NCI-H1105 treated with DMSO at 0.1 percent for 48 hours (cell line): ENCODE measurements at places on chromosomes 6 and 20.

DNA sequence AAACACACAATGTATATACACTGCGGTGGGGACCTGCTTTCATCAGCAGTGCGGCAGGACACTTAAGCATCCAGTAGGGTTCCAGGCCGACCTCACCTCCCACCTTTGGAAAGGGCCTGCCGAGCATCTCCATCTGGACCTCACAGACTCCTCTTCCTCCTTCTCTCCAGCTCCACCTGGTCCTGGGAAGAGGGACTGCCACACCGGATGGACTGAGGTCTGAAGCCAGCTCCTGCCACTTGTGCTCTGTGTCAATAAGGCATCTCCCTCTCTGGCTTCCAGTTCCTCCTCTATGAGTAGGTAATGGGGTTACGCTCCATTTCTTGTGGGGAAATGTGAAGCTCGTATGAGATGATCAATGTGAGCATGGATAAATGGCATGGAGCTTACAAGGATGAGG, 19.1 kb upstream of the NNAT start:
- no peak for DNase-seq

- no peak for DNase-seq
Observed at GRCh38 chr6:9507136-9507895, 907.6 kb downstream of the TFAP2A start.

DNA sequence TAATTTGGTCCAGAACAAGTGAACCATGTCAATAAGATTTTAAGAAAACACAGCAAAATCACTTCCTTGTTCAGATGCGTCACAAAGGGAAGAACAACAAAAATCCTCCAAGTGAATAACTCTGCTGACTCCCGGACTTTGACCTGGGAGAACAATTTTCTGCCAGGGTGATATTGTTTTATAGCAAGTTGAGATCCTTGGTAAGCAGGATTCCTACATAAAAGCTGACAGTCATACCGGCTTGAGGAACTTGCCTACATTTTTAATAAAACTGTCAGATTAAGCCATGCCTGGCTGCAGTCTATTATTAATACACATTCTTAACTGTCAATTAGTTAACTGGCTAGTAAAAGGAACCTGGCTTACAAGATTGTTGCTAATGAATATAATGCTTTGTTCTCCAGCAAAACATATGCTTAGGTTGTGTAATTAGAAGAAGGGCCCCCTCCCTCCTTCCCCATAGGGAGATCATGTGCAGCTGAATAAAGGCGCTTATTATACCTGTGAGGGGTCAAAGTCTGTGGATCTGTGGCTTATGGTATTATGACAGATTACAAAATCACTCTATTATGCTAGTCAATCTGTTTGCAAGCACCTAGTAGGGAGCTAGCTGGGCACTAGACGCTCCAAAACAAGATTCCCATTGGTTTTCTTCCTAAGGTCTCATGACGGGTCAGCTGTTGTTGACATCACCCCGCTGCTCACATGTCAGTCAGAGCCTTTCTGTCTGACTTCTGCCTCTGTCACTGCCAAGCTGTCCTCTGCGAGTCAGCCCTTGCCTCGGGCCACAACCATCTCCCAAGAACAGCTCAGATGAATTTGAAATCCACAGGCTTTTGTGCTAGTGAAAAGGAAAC, 44.6 kb upstream of the SEC63 start:
- DNase-seq, result peak; percentile 22

DNA sequence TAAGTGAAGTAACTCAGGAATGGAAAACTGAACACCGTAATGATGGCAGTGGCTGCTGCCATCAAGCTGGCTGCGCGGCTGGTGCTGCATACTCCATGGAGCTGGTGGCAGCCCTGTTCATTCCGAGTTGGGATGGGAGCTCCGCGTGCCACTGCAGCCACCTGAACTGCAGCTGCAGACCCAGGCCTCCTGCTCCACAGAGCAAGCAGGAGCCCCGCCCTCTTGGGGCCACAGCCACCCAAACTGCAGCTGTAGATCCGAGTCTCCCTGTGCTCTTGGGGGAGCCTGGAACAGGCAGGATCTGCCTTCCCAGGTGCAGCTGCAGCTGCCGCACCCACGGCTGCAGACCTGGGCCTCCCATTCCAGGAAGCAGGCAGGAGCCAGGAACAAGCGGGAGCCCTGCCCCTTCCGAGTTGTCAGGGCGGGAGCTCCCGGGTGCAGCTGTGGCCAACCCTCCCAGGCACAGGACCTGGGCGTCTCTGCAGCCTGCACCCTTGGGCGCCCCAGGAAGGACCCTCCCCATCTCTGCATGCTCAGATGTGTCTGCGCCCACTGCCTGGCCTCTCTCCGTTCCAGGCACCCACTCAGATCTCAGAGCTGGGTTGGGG, 120.2 kb downstream of the GMPR start:
- DNase-seq, result no peak

DNA sequence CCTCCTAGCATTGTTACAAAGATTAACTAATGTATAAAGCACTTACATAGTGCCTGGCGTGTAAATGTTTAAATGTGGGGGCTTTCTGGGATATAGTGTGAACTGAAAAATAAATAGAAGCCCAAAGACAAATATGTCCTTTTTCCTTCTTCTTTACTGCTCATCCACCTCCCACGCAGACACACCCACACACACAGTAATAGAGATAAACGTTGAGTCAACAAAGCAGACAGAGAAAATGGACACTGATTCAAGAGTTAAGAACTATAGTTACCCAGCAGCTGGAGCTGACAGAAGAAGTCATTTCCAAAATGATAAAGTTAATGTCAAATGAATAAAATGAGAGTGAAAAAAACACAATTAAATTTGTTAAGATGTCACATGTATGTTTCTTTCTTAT, 68.3 kb downstream of the FHL5 start:
- DNase-seq, result no peak

GRCh38 chr20:676967-677366, 1.4 kb upstream of the SCRT2 start:
- DNase-seq, result no peak

DNA sequence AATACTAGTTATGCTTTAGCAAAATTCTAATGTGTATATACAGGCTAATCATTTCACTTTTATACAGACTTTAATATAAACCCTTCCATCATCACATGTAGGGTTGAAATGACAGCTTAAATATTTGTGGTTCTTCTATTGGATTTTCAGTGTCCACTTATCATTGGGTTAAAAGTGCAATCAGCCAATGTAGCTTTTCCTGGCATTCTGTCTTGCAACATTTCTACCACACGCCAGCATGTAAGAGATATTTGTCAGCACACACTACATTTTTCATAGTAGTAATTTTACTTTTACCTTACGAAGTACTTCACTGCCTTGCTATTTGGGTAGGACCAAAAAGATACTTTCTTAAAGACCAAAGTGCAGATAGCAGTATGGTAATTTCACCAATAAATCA, 252.0 kb downstream of the TBX18 start:
- no peak for DNase-seq
